Epithelial cell of umbilical artery (primary cell): ENCODE measurements at places on chromosomes 5 and 9. TPM values are rescaled to one million over a fixed set of nuclear protein-coding genes. Genes with fewer than 3 reads are reported as not detected.

Gene SLCO6A1
- total RNA-seq = not detected in 2 replicates

Gene FAM221B
- not detected in 2 replicates for total RNA-seq

Gene NFIB
- 48.7 and 58.4 TPM in 2 replicates for total RNA-seq

Gene SHISAL2B
- total RNA-seq = not detected in 2 replicates

Gene SCGB3A2
- total RNA-seq = not detected in 2 replicates

Gene COL15A1
- total RNA-seq = under 0.01 and 0.30 TPM in 2 replicates

Gene TEX53
- total RNA-seq = not detected in 2 replicates

Gene TRAPPC13
- 18.8 and 36.8 TPM in 2 replicates for total RNA-seq

Gene F2RL1
- 77.1 and 150 TPM in 2 replicates for total RNA-seq

Gene SH3TC2
- 5.8 and 7.8 TPM in 2 replicates for total RNA-seq

Gene TAF11L10
- total RNA-seq = not detected in 2 replicates
